ENCODE measurements at places on chromosomes 6 and 20.

- DNase-seq = no peak
These were observed 9.5 kb upstream of the AKAP12 start for GRCh38 chr6:151230277-151230577.

- DNase-seq = no peak
These were observed 625 bp downstream of the MAS1L start for GRCh38 chr6:29487131-29487530.

DNA sequence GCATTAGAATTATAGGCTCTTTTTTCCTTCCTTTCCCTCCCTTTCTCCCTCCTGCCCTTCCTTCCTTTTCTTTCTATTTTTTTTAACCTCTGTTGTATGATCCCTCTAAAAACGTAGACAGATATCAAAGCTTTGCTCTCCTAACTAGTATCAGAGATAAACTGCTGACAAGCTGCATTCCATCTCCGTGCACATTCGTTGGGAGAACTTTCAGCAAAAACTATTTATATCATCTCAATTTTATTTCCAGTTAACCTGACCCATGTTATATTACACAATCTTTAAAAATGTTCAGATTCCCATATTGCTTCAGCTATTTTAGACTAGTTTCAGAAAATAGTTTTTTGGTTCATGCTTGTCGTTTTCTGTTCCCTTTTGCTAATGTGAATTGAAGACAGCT lies 47.3 kb downstream of the RNF217 start:
- DNase-seq = no peak

- no peak for DNase-seq
These were observed 283.8 kb upstream of the TSHZ2 start for GRCh38 chr20:52688345-52688744.

- DNase-seq = no peak
These were observed 174.1 kb downstream of the BMP2 start for GRCh38 chr20:6941571-6941970.

DNA sequence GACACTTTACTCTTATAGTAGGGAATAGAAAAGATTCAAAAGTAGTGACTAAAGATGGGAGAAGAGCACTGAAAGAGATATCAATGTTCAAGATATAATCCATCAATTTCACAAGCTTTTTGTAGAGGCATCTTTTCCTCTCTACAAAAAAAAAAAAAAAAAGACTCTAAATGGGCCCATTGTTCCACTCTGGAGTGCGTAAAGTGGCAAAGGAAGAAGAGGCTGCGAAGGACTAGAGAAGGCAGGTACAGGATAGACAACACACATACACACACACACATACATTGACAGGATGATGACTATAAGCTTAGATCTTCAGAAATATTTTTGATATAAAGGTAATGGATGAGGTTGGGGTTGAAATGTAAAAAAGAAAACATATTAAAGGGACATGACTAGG lies 157.6 kb downstream of the HIVEP2 start:
- DNase-seq = no peak

- no peak for DNase-seq
These were observed 66.9 kb downstream of the RIPOR3 start for GRCh38 chr20:50624351-50625016.

DNA sequence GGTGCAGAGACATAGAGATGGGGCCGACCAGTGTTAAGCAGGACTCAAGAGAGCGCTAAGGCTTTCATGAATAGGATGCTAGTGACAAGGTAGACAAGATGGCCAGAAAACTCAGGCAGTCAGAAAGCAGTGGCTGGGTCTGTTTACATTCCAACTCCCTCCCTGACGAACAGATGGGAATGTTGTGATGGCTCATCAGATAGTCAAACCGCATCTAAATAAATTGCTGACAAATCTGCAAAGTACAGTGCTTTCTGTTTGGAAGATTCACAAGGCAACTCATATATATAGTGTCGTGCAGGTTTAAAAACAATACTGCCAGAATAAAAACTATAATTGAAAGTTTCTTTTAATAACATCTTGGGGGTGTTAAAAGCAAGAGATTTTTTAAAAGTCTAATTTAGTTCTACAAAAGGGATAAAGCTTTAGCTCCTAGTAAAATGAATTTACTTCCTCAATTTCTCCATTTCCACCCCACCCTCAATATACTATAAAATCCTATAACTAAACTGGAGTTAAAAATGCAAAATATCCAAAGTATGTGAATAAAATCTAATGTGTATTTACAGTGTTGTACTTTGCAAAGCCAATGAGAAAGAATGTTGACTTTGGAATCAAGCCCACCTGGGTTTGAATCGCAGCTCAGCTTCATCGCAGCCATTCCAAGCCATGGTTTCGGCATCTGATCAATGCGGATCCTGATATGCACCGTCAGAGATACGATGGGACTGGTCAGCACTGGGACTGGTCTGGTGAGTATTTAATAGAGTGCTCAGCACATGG lies 247.3 kb upstream of the PDE10A start:
- no peak for DNase-seq

GRCh38 chr20:14832630-14833029 lies 495.2 kb upstream of the FLRT3 start:
- no peak for DNase-seq

DNA sequence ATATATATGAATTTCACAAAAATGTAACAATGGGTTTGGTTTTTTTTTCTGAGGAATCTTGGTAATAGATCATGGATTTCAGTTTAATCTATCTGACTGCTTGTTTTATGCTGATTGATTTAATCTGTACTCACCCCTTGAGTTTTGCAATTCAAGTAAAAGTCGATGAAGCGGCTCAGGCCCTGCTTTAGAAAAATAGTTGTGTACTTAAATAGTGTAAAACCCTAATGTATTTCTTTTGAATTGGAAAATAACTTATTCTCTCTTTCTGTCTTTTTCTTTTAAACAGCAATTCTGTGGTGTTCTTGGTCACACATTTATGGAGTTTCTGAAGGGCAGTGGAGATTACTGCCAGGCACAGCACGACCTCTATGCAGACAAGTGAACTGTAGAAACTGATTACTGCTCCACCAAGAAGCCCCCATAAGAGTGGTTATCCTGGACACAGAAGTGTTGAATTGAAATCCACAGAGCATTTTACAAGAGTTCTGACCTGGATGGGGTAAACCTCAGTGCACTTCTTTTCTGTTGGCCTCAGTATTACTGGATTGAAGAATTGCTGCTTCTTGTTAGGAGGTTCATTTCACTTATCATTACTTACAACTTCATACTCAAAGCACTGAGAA lies 4.0 kb downstream of the LOC128125822 start:
- no peak for DNase-seq

- DNase-seq = no peak
These were observed 400.2 kb downstream of the QKI start for GRCh38 chr6:163814494-163815364.

DNA sequence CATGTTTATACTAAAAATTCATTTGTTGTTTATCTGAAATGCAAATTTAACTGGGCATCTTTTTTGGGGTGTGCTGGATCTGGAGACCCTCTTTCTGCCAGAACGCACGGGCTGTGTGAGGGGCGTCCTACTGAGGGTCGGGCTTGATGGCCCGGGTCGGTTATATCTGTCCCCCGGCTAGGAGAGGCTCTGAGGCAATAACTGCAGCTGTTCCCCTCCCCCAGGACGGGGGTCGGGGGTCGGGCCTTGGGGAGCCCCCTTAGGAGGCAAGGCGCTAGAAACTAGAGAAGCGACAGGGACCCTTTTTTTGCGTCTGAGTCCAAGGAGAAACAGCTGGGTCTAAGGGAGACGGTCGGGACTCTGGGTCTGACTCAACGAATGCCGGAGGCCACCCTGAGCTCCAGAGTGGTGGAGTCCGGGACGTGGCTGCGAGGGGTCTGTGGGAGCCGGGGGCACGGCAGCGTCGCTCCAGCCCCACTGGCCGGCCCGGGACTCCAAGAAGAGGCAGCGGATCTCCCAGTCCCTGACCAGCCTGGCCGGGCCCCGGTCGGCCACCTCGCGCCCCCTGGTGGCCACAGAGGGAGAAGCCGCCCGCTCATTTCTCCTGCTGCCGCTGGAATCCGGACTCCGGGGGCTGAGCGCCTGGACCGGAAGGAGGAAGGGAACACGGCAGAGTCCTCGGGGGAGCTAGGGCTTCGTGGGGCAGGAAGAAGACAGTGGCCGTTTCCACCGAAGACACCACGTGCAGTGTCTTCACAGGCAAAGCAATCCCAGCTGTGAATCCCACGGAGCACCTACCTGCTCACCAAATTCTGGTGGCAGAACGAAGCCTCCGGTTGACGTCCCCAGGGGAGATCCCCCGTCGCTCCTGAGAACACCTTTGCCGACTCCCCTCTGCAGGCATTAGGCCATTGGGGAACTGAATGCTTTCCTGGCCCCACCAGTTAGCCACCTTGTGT lies 24.0 kb upstream of the SCML4 start:
- peak; percentile 34 for DNase-seq

- no peak for DNase-seq
These were observed 251.6 kb downstream of the ERMARD start for GRCh38 chr6:170003027-170003426.

- no peak for DNase-seq
These were observed 157.5 kb downstream of the GRM4 start for GRCh38 chr6:33988121-33989015.

DNA sequence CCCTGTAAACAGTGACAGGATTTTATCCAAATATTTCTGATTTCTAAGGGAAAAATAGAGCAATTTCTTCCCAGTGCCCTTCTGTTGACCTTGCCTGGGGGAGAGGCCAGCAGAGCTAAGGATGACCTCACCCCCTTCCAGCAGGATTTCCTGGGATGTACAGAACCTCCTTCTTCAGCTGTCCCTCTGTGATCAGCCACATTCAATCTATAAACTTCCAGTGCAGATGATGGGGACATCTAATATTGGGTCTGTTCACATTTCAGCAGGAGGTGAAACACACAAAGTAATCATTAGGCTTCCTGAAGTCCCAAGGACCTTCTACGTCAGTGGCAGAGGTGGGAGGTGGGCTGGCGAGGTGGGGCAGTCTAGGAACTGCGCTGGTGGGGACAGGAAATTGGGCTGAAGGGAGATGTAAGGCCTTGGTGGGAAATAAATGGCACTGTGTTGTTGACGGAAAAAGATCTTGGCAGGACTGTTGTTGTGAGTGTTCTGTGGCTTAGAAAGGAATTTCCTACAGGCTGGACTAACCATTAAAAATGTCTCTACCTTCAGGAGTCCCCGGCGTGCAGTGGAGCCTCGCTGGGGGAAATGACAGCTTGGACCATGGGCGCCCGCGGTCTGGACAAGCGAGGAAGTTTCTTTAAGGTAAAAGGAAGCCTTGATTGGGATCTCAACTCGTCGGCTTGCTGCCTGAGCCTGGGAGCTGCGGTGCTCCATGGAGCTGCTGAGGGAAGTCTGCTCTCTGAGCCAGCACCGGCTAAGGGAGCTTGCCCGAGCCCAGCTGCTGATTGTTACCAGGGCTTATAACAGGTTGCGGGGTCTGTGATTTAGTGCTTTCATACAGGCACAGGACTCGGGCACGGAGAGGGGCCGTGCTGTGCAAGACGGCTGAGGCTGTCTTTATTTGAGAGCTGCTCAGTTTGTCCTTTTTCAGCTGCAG lies 127.9 kb upstream of the NAA20 start:
- DNase-seq = no peak

DNA sequence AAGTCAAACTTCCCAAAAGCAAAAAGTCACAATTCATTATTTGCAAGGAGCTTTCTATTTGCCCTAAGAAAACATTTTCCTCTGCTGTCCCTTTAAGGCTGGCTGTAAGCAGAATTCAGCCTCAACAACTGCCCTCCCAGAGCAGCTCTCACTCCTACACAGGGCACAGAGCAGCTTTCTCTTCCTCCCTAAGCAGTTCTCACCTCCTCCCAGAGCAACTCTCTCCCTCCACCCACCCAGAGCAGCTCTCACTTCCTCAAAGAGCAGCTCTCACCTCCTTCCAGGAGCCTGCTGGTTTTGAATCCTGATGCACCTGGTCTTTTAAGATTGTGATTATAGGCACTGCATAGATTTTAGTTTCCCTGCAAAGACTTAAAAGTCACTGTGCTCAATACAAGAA lies 120.6 kb upstream of the TMEM181 start:
- peak; percentile 12 for DNase-seq

DNA sequence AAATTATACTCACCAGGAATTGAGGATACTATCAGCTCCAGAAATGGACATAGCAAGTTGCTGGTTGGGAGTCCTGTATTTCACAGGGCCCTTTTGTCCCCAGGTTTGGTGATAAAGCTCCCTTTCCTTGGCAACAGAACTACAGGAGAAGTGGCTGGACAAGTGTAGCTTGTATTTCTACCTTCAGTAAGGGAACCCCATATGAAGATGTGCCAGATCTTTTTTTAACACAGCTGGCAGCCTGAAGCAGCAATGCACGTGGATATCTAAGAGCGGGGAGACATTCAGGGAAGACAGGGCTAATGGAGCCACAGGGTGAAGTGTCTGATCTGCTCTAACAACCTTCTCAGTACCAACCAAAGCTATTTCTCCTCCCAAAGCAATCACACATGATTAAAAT lies 373.9 kb upstream of the ID4 start:
- DNase-seq = no peak

- DNase-seq = no peak
These were observed 5.6 kb upstream of the PLCG1 start for GRCh38 chr20:41131594-41132387.

DNA sequence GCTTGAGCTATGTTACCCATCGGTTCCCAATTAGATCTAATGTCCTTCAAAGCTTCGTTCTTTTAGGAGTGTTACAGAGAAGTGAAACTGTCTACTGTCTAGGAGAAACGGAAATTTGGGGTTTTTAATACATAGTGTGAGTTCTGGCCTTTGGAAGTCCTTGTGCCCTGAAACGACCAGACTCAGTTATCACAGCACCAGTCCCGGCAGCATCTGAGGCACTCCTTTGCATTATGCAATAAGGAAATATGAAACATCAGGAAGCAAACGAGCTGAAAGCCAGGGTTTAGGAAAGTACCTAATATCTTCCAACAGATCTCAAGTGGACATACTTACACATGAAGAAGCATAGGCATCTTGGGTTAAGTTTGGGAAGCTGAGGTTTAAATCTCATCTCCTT lies 61.8 kb upstream of the ADGRF1 start:
- no peak for DNase-seq

DNA sequence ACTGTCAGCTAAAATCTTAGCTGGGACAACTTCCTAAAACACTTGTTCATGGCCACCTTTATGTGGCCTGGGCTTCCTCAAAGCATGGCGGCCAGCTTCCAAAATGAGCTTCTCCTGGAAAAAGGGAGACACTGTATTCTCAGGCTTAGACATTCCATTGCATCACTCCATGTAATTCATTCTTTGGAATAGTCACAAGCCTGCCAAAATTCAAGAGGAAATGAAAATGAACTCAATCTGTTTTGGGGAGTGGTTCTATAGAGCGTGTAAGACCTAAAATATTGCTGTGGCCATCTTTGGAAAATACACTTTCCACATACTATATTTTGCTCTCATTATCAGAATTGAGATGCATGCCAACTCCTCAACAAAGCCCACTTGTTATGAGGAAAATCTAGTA lies 687.0 kb downstream of the KIF16B start:
- no peak for DNase-seq

DNA sequence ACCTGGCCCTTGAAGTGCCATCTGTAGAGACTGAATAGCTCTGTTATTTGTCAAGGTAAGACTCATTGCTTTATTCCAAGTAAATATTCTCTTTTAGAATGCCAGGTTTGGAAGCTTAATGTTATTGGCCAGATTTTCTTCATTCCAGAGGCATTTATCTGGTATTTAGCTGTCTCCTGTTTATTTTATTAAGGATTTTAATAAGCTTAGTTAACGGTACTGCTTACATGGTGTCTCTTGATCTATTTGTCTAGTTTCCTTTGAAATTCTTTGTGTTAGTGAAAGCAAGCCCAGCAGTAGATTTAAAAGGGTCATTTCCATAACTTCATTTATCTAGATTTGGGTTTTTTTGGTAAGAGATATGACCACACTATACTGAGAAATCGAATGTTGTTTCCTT lies 7.7 kb downstream of the RALY start:
- no peak for DNase-seq
